ENCODE measurements at places on chromosomes 5 and 9.
A peak's percentile ranks its signal among the peaks of the same experiment; 100 is the strongest.

DNA sequence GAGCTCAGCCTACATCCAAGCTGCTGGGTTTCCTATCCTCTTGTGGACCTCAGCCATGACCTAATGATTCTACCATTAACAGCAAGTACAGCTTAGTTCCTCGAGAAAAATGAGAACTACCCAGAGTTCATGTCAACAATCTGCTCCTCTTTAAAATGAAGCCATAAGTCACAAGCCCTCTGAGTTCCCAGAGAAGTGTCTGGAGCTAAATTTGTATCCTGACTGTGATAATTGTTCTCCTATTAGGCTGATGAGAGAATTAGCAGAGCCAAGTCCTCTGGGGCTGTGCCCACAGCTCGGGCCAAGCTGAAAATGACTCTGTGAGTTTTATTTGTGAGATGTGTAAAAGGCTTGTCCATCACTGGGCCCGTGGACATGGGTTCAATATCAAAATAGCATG is 145.1 kb upstream of the SMIM23 start:
- DNase-seq = no peak

DNA sequence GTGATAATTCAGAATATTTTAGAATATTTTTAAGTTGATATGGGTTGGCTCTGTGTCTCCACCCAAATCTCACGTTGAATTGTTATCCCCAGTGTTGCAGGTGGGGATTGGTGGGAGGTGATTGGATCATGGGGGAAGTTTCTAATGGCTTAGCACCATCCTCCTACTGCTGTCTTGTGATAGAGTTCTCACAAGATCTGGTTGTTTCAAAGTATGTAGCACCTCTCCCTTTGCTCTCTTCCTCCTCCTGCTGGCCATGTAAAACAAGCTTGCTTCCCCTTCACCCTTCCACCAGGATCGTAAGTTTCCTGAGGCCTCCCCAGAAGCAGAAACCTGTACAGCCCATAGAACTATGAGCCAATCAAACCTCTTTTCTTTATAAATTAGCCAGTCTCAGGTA is 214.6 kb upstream of the C9orf72 start:
- DNase-seq = no peak

DNA sequence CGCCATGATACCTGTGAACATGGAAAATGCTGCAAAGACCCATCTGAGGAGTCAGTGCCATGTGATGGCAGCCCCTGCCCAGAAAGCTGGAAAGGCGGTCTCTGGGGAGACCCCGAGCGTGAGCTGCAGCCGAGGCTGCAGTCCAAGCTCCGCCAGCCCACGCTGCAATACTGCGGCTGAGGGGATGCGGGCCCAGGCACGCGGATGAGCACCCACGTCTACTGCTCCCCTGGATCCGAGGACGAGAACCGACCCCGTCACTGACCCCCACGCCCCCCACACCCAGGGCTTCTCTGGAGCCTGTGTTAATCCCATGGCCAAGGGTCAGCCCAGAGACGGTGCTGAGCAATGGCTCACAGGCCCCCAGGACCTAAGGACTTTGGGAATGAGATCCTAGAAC is 32.4 kb downstream of the SLC12A7 start:
- DNase-seq = no peak

- no peak for DNase-seq
These were observed 126.5 kb downstream of the MYO10 start for GRCh38 chr5:16809395-16810207.

DNA sequence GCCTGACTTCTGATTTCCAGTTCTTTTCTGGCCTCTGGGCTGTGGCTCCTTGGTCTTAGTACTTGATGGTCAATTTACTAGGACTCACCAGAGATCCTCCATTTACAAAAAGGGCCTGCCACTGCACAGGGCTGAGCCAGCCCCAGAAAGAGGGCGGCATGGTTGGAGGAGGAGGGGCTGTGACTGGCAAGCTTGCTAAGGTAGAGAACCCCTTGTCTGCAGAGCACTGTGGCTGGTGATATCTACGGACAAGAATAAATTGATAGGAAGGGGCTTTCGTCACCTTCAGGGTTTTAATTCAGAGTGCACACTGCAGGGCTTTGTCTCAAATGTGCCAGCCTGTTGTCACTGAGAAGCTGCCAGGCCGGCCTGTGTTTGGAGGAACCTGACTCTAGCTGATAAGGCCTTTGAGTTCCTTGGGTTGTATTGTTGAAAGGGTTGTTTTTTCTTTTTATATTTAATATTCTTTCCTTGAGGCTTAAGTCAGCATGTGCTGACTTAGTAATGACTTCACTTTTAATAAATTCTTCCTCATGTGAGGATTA is 15.1 kb downstream of the SLC22A5 start:
- no peak for DNase-seq

DNA sequence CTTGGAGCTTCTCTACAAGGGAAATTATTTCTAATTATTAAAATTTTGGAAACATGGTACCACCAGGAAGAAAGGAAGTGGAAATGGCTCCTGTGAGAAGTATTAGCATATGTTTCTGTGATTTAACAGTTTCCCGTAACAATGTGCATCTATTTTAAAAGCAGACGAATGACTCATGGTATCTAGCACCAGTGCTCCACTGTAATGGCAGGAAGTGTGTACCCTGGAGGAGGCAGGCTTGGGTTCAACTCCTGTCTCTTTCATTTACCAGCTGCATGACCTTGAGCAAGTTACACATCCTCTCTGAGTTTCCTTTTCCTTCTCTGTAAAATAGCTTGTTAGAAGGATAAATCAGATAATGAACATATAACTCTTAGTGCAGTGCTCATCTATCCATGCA is 41.0 kb upstream of the ANGPTL2 start:
- no peak for DNase-seq

- DNase-seq = no peak
These were observed 324.4 kb upstream of the MPDZ start for GRCh38 chr9:13603921-13604320.

DNA sequence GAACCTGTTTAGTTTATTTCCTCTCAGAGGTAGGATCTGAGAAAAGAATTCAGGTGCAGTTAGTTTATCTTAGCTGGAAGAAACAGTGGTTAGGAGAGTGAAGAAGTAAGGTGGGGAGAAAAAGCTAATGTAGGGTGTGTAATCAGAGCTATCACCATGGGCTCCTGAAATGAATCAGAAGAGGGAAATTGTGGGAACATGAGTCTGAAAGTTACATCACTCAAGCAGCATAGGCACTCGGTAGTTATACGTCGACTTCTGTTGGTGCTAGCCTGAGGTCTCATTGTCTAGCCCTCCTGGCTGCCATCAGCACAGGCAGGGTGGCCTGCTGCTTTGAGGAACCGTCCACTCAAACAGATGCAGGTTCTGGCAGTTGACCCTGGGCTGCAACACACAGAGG is 56.7 kb upstream of the NPR3 start:
- no peak for DNase-seq

DNA sequence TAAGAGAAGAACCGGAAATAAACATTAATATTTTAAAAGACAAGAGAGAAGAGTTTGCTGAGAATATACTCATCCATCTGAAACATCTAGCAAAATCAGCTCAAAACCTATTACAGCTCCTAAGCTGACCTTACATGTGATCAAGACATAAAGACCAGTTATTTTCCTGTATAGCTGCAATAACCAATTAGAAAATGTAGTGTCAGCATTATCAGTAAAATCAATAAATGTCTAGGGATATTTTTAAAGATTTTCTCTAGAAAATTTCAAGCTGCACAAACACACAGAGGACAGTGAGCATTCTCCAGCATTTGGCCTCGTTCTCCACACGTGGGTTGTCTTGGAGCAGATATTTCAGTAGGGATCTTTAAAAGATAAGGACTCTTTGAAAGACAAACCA is 127.6 kb upstream of the CACNA1B start:
- DNase-seq = no peak

GRCh38 chr9:69279084-69279731 is 45.8 kb upstream of the ENTREP1 start:
- peak; percentile 15 for DNase-seq

DNA sequence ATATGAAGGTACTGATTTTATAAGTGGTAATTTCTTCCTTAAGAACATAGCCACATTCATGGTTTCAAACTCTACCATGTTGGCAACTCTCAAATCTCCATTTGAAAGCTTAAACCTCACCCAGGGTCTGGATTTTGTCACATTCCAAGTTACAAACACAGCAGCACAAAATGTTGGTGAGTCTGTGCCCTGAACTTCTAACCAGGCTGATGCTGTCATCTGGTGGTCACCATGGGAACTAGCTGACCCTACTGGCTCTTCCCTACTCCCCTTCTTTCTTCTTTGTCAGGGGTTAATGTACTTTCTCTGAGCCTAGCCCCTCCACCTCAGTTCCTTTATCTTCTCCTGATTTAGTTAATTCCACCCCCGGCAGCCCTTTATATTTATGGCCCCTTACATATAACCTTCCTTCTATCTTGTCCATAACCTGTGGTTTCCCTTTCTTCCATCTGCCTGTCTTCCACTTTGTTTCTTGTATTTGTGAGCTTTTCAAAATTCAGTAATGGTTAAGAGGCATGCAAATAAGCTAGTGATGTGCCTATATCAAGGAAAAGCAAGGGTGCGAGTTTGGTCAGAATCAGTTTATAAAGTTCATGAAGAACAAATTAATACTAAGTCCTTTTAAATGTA is 35.9 kb downstream of the TGFBR1 start:
- DNase-seq = peak; percentile 33

DNA sequence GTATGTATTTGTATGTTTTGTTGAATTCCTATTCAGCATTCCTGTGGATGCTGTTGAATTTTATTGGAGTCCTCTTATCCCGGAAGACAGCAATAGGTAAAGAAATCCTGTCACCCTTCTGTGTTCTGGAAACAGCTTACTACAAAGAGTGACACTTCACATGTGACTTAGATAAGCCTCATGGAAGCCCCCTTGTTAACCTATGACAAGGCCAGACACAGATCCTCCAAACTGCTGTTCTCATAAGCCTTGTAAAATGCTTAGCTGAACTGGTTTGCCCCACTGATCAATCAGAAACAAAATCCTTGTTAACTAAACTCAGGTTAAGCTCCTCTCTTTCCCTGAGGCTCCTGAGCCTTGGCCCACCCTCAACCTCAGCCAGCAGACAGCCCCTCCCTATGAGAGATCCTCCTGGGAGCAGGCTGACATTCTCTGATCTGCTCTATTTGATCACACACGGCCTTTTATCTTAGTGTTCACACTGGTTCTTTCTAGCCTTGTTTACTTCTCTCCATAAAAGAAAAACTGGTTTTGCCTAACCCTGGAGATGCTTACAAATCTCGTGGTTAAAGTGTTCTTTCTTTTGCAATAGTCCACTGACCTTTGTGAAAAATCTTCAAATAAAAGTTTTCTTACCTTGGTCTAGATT is 29.4 kb upstream of the ATP6V1G1 start:
- no peak for DNase-seq

DNA sequence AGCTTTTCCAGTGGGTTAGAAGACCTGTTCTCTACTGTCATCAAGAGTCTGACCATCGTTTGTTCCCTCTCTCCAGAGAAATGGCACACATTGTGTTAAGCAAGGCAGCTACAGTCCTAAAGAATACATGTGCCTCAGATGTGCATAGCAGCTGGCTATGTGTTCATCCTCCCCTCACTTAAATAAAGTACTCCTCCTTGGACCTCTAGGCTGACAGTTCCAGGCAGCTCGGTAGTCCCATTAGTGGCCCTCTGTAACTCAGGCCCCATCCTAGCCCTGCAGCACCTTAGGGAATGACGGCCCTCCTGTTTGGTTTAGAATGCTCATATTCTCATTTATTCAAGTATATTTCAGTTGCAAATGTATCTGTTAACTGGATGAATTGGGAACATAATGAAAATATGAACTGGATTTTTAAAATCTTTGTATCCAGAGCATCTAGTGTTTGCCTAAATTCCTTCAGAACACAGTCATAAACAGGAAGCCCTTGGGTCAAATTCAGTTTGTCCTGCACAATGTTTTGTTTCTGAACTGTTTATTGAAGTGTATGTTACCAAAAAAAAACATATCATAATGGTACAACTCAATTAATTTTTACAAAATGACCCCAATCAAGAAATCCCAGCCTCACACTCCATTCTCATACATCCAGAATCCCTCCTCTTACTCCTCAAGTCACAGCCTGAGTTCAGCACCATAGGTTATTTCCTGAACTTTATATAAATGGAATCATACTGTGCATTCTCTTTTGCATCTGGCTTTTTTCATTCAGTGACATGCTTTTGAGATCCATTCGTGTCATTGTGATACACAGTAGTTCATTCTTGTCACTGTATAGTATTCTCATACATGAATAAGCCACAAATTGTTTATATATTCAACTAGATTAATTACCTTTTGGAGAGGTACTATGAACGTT is 1.6 kb upstream of the ASPN start:
- no peak for DNase-seq

DNA sequence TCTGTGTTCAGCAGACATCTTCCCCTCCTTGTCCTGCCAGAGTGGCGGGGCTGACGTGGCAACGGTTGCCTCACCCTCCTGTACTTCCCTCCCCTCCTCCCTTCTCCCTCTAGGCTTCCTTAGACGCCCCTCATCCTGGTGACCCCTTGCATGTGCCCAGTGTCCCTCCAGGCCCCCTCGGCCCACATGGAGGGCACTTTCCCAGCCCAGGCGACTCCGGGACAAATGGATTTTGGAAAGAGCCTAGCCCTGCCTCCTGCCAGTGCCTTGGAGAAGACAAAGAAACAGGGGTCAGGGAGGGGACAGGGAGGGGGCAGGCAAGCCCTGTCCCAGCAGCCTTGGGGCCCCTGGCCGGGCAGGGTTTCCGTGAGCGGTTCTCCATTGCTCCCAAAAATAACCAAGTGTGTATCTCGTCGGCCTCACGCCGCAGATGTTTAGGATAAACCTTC is 38.3 kb upstream of the NEURL1B start:
- no peak for DNase-seq

DNA sequence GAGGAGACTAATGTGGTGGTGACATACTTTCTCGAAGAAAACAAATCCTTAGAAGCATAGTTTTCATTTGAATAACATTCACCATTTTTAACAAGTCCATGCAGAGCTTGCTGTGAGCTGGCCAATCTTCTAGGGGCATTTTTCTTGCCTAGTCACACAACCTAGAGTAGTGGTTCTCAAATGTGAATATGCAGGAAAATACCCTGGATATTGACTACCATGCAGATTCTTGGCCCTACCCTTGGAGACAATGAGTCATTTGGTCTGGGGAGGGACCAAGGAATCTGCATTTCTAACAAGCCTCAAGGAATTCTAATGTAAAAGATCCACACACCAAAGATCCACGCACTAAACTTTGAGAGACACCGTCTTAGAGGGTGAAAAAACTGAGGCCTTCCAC is 23.5 kb downstream of the GDNF start:
- no peak for DNase-seq

GRCh38 chr9:126479515-126479914 is 134.2 kb upstream of the LMX1B start:
- no peak for DNase-seq

- no peak for DNase-seq
These were observed 273.7 kb downstream of the CETN3 start for GRCh38 chr5:90135779-90136378.

DNA sequence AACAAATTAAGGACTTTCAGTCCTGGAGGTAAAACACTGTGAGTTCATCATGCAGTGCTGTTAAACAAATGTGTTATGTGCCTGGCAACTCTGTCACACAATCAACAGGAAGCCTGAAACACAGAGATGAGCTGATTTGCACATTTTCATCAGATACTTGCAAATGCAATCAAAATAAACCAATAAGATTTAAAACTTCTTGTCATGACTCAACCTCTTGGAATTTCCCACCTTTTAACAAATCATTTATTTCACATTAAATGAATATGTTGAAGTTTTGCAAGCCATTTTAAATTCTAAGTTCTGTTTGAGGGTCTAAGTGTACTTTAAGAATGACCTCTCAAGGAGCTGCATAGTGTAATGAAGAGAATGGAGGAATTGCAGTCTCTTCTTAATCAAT is 64.4 kb downstream of the ANXA1 start:
- no peak for DNase-seq

Data from activated naive CD8-positive, alpha-beta T cell treated with anti-CD3 and anti-CD28 coated beads for 36 hours (primary cell).